ENCODE measurements at places on chromosomes 11 and 22. TPM values are rescaled to one million over a fixed set of nuclear protein-coding genes. Genes with fewer than 3 reads are reported as not detected.

The CBX6 gene
- total RNA-seq, result 50.9 TPM

The SMIM35 gene
- not detected for total RNA-seq

GRCh38 chr11:47408598-47409439 lies 429 bp downstream of the SLC39A13 start:
- no peak for DNase-seq

DNA sequence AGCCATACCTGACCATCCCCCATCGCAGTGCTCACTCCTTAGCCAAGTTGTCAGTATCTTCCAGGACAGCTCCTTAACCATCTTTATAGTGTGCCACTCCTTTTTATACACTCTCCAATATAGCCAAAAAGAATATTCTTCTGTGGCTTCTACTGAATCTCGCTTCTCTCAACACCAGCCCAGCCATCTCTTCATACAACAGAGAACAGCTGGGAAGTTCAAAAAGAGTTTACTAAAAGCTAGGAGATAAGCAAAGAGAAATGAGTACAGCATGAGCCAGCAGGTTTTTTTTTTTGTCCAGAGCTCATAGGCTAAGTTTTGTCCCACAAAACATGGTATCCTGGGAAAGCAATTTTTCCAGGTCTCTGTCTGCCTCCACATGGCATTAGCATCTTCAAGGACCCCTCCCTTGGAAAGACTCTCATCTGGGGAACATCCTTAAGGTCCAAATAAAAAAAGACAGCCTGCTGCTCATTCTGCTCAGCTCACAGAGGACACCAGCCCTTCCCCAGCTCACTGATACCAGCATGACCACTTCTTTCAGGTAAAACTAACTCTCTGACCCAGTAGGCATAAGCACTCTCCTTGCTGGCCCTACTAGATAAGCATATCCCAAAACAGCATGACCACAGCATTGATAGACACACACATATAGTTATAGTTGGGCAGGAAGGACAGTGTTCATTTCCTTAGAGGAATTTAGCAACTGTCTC lies 48.8 kb upstream of the YWHAH start:
- DNase-seq, result no peak

- DNase-seq, result no peak
Measured at GRCh38 chr11:123670081-123670480, 15.7 kb upstream of the SCN3B start.
